Fibroblast of skin of left biceps (primary cell): ENCODE measurements at places on chromosomes 11 and 22.

DNA sequence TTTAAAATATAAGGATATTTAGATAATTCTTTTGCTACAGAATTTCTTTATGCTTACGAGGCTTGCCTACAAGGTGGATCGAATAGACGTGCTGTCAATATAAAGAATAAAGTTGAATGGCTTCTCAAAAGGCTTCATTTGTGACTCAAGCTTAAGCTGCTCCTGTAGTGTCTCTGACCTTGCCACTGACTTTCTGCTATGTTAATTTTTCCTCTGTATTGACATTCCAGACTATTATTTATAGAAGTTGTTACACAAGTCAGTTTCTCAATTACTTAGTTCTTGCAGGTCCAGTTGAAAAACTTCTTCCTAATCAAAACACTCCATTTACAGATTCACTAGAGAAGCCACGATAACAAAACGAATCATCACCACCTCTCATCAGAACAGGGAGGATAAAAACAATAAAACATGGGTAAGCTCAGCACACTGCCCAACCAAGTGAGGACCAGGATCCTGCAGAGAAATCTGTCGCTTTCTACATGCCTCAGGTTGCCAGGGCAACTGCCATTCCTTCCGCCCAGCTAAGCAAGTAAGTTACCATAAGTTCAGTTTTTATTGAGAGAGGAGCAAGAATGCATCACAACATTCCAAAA is 39.0 kb upstream of the CHKA start:
- DNase-seq: no peak

- no peak for DNase-seq
Observed at GRCh38 chr11:73983741-73984538, 1.3 kb upstream of the UCP2 start.

DNA sequence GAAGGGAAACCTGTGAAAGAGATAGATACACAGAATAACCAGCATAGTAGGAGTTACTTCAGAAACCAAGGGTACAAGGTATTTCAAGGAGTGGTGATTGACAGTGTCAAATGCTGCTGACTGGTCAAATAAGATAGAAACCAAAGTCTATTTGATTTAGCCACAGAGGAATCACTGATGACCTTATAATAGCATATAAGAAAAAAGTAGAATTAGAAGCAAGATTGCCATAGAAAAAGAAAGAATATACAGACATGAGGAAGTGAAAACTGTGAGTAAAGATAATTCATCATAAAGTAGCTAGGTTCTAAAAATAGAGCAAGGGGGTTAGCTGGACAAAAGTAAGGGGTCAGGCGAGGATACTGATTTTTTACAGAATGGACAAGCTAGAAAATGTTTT is 14.2 kb downstream of the ZBTB44 start:
- no peak for DNase-seq

DNA sequence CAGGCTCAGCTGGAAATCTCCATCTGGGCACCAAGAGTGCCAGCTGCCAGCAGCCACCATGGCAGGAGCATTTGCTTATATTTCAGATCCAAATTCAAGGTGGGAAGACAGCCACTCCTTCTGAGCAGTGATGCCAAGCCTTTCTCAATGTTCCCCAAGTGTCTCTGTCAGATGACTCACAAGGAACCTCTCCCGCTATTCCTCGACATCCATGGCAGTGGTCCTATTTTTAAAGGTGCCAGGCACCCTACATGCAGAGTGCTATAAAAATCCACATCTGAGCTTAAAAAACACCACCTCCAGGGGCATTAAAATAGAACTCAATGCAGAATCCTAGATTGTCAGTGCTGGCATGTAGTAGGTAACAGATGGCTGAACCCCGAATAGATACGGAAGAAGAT is 112.1 kb downstream of the SLC1A2 start:
- DNase-seq: no peak

GRCh38 chr11:5818245-5818886 is 9.6 kb downstream of the OR52N2 start:
- no peak for DNase-seq

DNA sequence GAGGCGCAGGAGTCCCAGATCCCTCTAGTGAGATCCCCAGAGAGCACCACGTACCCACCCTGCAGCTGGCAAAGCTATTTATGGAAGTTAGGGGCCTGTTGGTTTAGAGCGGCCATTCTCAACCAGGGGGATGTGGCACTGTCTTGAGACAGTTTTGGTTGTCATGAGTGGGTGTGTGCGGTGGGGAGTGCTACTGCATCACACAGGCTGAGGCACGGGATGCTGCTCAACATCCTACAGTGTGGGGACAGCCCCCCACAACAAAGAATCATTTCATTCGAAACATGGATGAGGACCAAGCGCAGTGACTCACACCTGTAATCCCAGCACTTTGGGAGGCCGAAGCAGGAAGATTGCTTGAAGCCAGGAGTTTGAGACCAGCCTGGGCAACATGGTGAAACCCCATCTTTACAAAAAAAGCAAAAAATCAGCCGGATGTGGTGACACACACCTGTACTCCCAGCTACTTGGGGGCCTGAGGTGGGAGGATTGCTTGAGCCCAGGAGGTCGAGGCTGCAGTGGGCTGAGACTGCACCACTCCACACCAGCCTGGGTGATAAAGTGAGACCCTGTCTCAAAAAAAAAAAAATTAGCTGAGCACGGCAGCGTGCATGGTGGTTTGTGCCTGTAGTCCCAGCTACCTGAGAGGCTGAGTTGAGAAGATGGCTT is 28.2 kb downstream of the GGT5 start:
- no peak for DNase-seq

DNA sequence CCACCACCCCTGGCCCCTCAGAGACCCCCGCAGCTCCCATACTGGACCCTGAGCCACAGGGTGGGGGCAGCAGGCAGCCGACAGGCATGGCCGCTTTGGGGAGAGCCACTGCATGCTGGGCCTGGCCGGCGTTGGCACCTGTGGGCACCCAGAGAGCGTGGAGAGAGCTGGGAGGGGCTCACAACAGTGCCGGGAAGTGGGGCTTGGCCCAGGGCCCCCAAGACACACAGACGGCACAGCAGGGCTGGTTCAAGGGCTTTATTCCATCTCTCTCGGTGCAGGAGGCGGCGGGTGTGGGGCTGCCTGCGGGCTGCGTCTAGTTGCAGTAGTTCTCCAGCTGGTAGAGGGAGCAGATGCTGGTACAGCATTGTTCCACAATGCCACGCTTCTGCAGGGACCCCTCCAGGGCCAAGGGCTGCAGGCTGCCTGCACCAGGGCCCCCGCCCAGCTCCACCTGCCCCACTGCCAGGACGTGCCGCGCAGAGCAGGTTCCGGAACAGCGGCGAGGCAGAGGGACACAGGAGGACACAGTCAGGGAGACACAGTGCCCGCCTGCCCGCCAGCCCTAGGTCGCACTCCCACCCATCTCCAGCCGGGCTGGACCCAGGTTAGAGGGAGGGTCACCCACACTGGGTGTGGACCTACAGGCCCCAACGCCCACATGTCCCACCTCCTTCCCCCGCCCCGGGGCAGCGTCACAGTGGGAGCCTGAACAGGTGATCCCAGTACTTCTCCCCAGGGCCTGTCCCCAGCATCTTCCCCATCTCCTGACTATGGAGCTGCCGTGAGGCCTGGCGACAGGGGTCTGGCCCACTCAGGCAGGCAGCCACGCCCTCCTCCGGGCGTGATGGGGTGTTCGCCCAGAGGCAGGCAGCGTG is 1.2 kb downstream of the INS start:
- DNase-seq: no peak

- DNase-seq: no peak
Observed at GRCh38 chr11:27139742-27140367, 99.2 kb downstream of the BBOX1 start.

GRCh38 chr11:16833026-16833425 is 94.6 kb downstream of the C11orf58 start:
- DNase-seq: no peak

GRCh38 chr11:75147875-75148263 is 3.0 kb upstream of the SLCO2B1 start:
- DNase-seq: no peak

GRCh38 chr22:30435674-30436126 is 10.1 kb downstream of the MTFP1 start:
- DNase-seq: no peak

DNA sequence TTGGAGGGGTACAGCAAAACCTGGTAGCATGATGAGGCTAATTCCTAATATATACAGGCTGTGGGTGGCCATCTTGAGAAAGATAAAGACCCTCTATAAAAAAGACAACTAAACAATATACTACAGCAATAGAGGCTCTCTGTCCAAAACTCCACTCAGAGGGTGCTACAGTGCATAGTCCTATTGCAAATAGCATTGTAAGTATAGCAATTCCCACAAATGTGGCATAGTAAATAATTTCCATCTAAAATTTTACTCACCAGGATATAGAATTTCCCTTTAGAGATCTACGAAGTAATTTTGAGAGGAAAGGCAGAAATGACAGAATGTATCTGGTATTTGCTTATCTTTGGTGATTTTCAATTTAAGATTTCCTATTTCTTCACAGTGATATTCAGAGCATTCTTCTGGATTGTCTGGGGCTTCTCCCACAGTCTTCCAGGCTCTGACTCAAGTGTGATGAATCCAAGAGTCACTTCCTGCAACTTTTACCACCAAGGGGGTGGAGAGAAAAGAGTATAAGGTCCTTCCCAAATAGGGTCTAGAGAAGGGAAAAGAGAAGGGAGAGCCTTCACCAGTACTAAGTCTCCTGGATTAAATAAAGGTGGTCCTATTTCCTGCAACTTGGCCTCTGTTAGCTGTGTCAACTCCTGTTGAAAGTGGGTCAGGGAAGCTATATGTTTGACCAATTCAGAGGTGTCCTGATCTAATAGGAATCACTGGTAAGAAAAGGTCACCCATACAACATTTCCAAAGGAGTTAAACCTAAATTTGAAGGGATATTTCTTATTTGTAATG is 1054.7 kb upstream of the CNTN5 start:
- peak; percentile 92 for DNase-seq

GRCh38 chr11:34203377-34203871 is 98.0 kb downstream of the NAT10 start:
- no peak for DNase-seq

GRCh38 chr11:121576531-121576930 is 123.8 kb upstream of the SORL1-AS1 start:
- DNase-seq: no peak

GRCh38 chr22:37229012-37229804 is 14.9 kb downstream of the RAC2 start:
- DNase-seq: no peak

GRCh38 chr11:4830346-4830745 is 9.2 kb downstream of the OR51F2 start:
- no peak for DNase-seq

DNA sequence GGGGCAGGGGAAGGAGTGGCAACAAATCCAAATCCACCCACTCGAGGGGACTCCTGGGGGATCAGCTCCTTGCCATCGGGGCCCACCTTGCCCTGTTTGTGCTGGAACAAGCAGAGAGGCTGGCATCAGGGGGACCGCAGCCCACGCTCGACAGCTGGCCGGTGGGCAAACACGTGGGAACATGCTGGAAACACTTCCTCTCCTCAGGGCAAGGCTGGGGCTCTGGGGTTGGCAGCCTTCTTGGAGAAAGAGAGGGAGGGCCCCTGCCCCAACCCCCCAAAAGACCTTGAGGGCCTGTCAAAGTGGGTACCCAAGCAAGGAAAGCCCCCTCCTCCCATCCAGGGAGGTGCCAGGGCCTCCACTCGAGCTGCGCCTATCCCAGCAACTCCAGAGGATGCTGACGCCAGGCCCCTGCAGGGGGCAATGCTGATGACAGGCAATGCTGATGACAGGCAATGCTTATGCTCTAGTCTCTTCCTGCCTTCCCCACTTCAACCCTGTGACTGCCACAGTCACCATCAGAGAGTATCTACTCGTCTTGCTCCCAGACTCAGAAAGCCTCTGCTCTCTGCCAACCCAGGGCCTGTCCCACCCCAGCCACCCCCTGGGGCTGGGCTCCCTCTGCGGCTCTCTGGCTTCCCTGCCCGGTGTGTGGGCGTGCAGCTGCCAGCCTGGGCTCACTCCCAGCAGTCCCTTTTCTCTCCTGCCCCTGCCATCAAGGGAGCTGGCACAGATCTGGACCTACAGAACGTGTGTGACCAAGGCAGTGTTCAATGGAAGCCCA is 6.0 kb downstream of the ESS2 start:
- no peak for DNase-seq

DNA sequence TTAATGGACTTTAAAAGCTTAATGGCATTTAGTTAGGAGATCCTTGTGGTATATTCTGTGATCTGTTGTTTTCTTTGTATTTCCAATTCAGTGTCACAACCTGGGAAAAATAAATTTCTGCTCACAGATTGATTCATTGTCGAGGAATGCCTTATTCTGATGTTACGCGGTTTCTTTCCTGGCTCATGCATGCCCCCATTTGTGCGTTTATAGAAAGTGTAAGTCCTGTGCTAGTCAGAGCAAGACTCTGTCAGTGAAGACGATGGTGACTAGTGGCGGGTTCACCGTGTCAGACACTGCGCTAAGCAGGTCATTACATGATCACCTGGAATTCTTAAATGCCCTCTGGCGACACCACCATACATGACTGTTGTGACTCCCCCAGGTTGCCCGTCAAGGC is 169.4 kb downstream of the TBC1D22A start:
- no peak for DNase-seq

DNA sequence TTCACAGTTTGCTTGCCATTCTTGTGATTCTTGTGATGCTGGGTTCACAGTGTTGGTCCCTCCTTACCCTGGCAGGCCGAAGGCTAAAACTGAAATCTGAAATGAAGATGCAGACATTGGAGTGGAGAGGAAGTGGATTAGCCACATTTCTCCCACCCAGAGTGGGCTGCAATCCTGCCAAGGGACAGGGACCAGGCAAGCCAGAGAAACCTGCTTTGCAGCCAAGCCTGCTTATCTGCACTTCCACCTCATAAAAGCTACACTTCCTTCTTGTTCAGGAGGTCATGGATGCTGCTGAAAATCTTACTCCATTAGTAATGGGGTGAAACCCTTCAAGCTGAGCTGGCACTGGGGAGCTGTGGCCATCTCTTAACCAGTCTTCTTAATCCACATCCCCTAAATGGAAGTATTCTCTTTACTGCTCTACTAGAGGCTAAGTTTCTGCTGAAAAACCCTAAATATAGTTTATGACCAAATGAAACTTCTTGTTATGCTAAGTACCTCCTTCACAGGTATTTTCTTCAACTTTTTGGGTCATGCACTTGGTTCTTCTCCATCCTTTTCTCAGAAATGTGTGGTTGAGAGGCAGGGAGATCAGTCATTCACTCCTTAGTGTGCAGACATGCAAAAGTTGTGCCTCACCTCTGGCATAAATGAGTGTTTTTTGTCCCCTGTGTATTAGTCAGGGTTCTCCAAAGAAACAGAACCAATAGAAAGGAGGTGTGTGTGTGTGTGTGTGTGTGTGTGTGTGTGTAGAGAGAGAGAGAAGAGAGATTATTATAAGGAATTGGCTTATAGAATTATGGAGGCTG is 133.9 kb upstream of the BMAL1 start:
- DNase-seq: no peak

GRCh38 chr11:105458071-105458470 is 151.8 kb upstream of the GRIA4 start:
- no peak for DNase-seq

- DNase-seq: peak; percentile 35
Observed at GRCh38 chr11:66328302-66329144, 7.7 kb downstream of the RIN1 start.

DNA sequence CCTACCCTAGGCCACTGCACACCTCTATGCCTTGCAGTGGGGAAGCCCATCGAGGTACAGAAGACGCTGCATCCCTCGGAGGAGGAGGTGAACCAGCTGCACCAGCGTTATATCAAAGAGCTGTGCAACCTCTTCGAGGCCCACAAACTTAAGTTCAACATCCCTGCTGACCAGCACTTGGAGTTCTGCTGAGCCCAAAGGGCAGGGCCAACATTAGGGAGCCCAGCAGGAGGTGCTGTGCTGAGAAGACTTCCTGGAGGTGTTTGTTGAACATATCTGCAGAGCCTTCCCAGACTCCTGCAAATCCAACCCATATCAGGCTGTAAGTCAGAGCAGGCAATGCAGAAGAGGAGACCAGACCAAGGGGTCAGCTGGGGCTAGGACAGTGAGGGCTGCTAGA is 13.5 kb downstream of the MOGAT2 start:
- DNase-seq: no peak
